A549 treated with CpdA at 1 μM for 4 hours (cell line): ENCODE measurements at places on chromosomes 11 and 22. TPM values are rescaled to one million over a fixed set of nuclear protein-coding genes. Genes with fewer than 3 reads are reported as not detected.

Gene CNGA4
- 0.06 to 0.18 TPM in 2 of 5 replicates, not detected in the others for total RNA-seq

Gene LRRC56
- 0.55 to 0.74 TPM (median 0.66 TPM) in 5 replicates for total RNA-seq

Gene OR56A4
- not detected in 5 replicates for total RNA-seq

Gene MRGPRE
- total RNA-seq: 0.15 to 0.19 TPM in 2 of 5 replicates, not detected in the others

Gene SAMM50
- 44.7 to 48.7 TPM (median 46.8 TPM) in 5 replicates for total RNA-seq

Gene NPAS4
- total RNA-seq: not detected in 5 replicates

Gene APOA5
- not detected in 5 replicates for total RNA-seq

Gene APOL5
- total RNA-seq: not detected in 5 replicates

Gene SLC7A4
- not detected in 5 replicates for total RNA-seq

Gene TYR
- not detected in 5 replicates for total RNA-seq

Gene SLC25A1
- 47.4 to 62.4 TPM (median 59.4 TPM) in 5 replicates for total RNA-seq

Gene NPAT
- total RNA-seq: 3.8 to 6.2 TPM (median 4.6 TPM) in 5 replicates
